ENCODE measurements at places on chromosomes 2 and 18. TPM values are rescaled to one million over a fixed set of nuclear protein-coding genes. Genes with fewer than 3 reads are reported as not detected.

- DNase-seq, result no peak
Observed at GRCh38 chr2:68091439-68092034, 28.7 kb upstream of the C1D start.

Gene FAM237A
- polyA plus RNA-seq, result not detected

DNA sequence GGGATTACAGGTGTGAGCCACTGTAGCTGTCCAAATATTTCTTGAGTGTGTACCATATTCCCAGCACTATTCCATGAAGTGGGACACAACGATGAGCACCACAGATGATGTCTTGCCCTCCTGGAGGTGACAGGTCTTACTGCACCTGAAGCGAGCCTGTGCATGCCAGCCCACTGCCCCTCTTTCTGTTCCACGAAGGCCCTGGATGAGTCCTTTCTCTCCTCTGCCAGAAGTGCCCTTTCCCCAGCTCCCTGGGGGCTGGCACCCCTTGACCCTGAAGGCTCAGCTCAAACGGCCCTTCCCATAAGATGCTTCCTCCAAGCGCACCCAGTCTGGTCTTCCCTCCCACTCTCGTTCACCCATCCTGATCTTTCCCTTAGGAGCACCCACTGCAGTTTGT, 5.5 kb downstream of the ATP6V1B1 start:
- DNase-seq, result no peak

Gene DUSP19
- 6.3 TPM for polyA plus RNA-seq

Gene DTNA
- polyA plus RNA-seq, result 9.2 TPM

DNA sequence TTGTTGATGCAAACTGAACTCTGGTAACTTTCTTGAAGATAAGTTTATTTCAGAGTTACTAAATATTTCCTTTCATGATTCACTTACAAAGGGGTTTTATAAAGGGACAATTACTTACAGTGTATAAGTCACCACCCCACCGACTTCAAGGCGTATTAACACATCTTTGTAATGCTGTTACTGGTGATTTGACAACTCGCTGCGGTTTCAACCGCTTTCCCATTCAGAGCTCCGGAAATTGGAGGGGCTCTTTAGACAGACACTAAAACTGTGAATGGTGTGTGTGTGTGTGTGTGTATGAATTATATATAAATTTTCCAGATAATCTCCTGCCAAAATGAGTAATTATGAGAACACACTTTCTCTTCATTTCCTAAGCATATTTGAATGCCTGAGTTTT, 4.9 kb downstream of the TM4SF20 start:
- DNase-seq, result no peak

DNA sequence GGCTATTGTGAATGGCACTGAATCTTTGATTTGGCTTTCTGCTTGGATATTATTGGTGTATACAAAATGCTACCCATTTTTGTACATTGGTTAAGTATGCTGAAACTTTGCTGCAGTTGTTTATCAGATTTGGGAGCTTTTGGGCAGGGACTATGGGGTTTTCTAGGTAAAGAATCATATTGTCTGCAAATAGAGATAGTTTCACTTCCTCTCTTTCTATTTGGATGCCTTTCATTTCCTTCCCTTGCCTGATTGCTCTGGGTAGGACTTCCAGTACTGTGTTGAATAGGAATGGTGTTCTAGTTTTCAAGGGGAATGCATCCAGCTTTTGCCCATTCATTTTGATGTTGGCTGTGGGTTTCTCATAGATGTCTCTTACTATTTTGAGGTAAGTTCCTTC, 489.1 kb upstream of the LRATD1 start:
- no peak for DNase-seq

DNA sequence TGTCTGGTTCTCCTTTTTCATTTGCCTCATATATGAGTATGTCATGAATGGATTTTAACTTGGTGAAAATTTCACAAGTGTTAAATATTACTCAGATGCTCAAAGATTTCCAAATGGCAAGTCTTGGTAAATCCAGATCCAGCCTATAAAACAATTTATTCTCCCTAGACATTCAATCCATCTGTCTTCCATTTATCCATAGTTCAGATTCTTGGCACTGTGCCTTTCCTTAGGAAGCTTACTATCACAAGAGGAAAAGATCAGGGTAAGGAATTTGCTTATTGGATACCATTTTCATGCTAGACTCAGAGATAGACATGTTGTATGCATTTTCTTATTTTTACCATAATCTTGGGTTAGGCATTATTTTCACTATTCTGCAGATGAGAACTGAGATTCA, 72.5 kb upstream of the LRRTM1 start:
- no peak for DNase-seq

DNA sequence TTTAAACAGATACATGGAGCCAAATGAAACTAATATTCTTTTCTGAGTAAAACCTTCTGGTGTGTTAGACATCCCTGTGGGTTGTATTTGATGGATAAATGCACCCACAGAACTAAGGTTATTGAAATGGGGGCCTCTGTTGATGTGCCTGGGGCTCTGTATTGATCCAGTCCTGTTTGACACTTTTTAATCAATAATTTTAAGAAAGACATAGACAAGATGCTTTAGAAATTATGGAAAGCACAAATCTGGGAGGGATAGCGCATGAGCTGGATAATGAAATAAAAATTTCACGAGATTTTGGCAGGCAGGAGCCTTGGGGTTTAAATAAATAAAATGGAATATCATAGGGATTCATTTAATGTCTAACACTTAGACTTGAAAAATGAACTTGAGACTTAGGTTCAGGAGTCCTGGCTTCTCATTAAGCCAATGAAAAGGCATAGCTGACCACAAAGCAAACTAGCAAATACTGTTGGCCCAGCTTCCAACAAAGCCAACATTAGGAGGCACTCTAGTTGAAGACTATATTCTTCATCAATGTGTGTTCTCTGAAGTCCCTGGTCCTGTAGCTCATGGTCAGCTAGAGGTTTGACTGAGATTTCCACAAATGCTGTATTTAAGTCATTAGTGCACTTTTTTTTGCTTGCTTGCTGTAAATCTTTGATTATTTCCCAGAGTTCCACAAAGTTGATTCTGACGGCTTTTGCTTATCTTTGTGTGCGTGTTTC, 64.2 kb upstream of the SH3RF3 start:
- DNase-seq, result no peak

- DNase-seq, result no peak
Observed at GRCh38 chr2:44441200-44441599, 79.5 kb downstream of the CAMKMT start.

Gene KCNG2
- 0.35 TPM for polyA plus RNA-seq

GRCh38 chr2:237541243-237541642, 25.1 kb upstream of the PRLH start:
- no peak for DNase-seq

Gene NAT8
- polyA plus RNA-seq, result 1.3 TPM

DNA sequence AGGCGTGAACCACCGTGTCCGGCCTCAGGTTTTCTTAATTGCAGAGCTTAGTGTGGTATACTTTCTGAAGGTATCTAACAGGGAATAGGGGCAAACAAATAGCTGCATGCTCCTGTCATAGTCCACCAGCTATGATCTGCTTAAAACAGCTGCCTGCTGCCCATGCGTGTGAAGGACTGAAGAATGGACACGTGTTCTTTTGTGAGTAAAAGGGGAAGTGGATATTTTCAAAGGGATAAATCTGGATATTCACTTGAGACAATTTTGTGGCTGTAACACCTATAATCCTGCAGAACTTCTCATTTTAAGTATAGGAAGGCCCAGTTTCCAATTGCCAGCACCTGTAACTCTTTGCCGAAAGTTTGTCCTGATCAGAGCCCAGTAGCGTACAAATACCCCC, 44.7 kb downstream of the TRPM8 start:
- no peak for DNase-seq

DNA sequence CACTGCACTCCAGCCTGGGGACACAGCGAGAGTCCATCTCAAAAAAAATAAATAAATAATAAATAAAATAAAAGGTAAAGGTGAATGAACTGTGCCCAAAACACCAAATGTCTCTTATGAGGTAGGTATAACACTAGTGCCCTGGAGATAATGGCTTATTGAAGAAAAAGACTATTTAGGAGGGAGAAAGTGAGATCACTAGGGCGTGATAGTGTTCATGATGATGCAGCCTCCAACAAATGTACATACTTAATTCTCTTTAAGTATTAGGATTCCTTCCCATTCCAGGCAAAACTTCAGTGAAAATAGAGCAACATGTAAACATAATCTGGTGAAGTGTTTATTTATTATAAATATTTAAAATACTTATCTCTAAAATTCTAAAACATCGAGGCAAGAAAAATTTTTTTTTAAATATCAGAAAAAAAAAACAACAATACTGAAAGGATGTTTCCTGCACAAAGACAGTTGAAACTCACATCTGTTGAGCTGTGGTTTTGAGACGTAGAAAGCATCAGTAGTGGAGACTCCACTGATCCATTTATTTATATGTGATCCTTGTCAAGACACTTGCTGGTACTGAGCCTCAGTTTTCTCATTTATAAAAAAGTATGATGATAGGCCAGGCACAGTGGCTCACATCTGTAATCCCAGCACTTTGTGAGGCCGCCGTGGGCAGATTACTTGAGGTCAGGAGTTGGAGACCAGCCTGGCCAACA, 183.3 kb downstream of the LRP1B start:
- no peak for DNase-seq

GRCh38 chr2:218748741-218749441, 33.1 kb upstream of the CYP27A1 start:
- no peak for DNase-seq

Gene HSBP1L1
- polyA plus RNA-seq, result 27.7 TPM

DNA sequence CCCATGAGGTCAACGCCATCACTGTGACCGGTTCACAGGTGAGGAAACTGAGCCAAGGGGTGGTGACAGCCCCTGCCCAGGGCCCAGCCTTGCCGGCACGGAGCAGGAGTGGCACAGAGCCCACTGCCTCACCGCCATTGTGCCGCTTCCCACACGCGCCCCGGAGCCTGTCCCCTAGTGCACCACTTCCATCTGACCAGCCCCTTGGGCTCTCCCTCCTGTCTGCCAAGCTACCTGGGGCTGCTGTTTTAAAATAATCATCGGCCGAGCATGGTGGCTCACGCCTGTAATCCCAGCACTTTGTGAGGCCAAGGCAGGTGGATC, 49.7 kb upstream of the GLI2 start:
- DNase-seq, result no peak

GRCh38 chr2:219789476-219789875, 162.0 kb downstream of the SLC4A3 start:
- no peak for DNase-seq

- DNase-seq, result no peak
Observed at GRCh38 chr2:165953306-165953654, 296 bp downstream of the TTC21B start.

Gene C2orf76
- 15.6 TPM for polyA plus RNA-seq

Gene SPIRE1
- polyA plus RNA-seq, result 15.2 TPM

Gene NFATC1
- 6.9 TPM for polyA plus RNA-seq

GRCh38 chr18:55513161-55513560, 74.8 kb downstream of the TCF4 start:
- no peak for DNase-seq

GRCh38 chr2:10784719-10785118, 27.9 kb downstream of the PDIA6 start:
- no peak for DNase-seq

GRCh38 chr2:59665021-59665420, 888.4 kb downstream of the BCL11A start:
- DNase-seq, result no peak

DNA sequence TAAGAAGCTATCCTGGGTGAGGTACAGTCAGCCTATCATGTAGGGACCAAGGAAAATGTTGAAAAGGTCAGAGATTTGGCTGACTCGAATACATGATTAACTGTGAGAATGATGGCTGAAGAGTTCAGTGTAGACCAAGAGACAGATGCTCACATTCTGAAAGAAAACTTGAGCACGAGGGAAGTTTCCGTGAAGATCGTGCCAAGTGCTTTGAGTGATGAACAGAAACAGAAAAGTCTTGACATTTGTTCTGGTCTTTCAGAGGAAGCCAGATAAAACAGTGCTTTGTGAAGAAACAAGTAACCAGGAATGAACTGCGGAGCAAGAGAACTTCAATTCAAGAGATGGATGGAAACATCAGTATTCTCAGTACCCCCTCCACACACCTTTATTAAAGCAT, 500.3 kb upstream of the SMIM21 start:
- peak; percentile 61 for DNase-seq

GRCh38 chr2:120587279-120587996, 148.2 kb upstream of the GLI2 start:
- no peak for DNase-seq

Gene HEATR5B
- 18.3 TPM for polyA plus RNA-seq

- DNase-seq, result no peak
Observed at GRCh38 chr18:57334383-57334782, 18.0 kb upstream of the ST8SIA3 start.

Gene XPO1
- 339 TPM for polyA plus RNA-seq

- DNase-seq, result peak; percentile 22
Observed at GRCh38 chr2:74072565-74072964, 75.1 kb downstream of the BOLA3 start.

Gene GCG
- not detected for polyA plus RNA-seq

Gene MAPK4
- polyA plus RNA-seq, result 1.9 TPM

- no peak for DNase-seq
Observed at GRCh38 chr2:176960736-176961520, 251.7 kb upstream of the HNRNPA3 start.

DNA sequence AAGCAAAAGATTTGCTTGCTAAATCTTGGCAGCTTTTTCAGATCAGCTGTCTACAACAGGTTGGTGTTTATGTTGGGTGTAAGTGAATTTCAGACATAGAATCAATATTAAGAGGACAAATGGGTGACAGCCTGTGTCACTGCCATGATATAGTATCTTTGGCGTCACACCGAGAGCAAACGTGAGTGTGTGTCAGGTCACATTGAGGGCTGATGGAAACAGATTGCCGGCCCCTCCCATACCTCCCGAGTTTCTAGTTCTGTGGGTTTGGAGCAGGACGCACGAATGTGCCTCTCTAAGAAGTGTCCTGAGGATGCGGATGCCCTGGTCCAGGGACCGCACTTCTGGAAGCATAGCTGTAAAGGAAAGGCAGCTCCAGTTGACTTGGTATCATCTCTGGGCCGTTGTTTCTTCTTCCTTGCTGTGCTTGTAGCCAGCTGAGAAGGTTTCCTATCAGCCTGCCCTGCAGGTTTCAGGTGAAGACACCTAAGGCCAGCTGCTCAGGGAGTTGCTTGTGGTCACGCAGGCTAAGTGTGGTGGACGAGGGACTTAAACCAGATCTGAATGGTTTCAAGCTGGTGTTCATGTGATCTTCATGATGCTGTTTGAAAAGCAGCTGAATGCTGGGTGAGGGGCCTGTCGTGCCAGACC, 6.4 kb downstream of the AGAP1 start:
- DNase-seq, result no peak

DNA sequence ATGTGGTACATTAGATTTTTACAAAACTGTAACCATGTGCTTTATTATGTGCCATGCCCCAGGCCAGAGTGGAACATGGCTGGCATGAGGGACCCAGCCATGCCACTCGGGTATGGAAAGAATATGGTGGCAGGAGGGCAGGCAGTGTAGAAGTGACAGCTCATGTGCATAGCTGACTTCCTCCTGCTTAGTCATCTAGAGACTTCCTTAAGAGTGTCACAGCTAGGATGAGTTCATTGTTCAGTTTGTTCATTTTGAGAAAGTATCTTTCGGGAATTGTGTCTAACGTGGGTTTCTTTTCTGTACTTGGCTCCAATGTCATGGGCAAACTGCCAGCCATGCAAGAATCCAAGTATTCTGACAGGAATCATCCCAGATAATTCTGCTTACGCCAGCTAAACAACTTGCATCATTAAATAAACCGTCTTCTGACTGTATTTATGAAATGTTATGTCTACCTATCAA, 94.3 kb upstream of the ITGB6 start:
- peak; percentile 71 for DNase-seq

Gene TFCP2L1
- 5.5 TPM for polyA plus RNA-seq

- DNase-seq, result no peak
Observed at GRCh38 chr18:13514558-13514957, 211.8 kb downstream of the FAM210A start.

GRCh38 chr2:108621087-108621559, 86.9 kb downstream of the LIMS1 start:
- DNase-seq, result no peak

GRCh38 chr2:236254001-236254400, 10.2 kb downstream of the ASB18 start:
- DNase-seq, result no peak

All from right lung (tissue), 10 donors.